ENCODE measurements at places on chromosomes 11 and 22. TPM values are rescaled to one million over a fixed set of nuclear protein-coding genes. Genes with fewer than 3 reads are reported as not detected.

DNA sequence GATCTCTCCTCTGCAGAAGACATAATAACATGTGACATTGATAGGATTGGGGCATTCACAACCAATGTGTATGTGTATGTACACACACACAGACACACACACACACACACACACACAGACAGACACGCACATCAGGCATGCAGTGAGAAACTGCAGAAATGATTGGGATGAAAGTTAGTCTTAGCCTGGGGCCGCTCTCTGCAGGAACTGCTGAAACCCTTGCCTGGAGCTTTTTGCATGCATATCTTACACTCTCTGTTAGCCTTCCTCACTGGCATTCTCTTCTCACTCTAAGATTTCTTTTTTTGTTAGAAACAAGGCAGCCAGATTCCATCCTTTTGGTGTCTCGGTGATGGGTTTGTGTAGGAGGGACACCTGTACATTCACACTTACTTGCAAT is 337.9 kb downstream of the NELL1 start:
- no peak overlapping the region for H3K4me3 ChIP-seq
- no peaks in the 10 kb centered on the region for H3K4me1 ChIP-seq
- no peak overlapping the region for H3K27ac ChIP-seq
- DNase-seq, result no peak
- no peaks in the 10 kb centered on the region for H3K36me3 ChIP-seq

DNA sequence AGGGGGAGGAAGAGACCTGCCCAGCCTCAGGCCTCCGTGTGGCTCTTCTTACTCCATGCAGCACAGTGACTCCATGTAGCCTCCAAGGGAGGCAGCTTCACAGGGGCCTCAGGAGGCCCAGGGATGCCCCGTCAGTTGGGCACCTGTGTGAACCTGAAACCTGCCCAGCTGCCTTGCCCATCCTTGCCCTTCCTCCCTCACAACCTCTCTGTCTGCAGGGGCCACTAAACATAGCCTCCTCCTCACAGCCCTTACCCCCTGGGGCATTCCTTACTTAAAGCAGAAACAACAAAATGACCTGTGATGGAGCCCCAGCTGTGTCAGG is 7.1 kb downstream of the LRRC32 start:
- peaks cover 5% of the 10 kb centered on the region for H3K36me3 ChIP-seq
- peaks cover 3% of the 10 kb centered on the region for H3K27me3 ChIP-seq
- no peak for DNase-seq
- H3K27ac ChIP-seq, result no peak overlapping the region
- H3K4me1 ChIP-seq, result no peaks in the 10 kb centered on the region

DNA sequence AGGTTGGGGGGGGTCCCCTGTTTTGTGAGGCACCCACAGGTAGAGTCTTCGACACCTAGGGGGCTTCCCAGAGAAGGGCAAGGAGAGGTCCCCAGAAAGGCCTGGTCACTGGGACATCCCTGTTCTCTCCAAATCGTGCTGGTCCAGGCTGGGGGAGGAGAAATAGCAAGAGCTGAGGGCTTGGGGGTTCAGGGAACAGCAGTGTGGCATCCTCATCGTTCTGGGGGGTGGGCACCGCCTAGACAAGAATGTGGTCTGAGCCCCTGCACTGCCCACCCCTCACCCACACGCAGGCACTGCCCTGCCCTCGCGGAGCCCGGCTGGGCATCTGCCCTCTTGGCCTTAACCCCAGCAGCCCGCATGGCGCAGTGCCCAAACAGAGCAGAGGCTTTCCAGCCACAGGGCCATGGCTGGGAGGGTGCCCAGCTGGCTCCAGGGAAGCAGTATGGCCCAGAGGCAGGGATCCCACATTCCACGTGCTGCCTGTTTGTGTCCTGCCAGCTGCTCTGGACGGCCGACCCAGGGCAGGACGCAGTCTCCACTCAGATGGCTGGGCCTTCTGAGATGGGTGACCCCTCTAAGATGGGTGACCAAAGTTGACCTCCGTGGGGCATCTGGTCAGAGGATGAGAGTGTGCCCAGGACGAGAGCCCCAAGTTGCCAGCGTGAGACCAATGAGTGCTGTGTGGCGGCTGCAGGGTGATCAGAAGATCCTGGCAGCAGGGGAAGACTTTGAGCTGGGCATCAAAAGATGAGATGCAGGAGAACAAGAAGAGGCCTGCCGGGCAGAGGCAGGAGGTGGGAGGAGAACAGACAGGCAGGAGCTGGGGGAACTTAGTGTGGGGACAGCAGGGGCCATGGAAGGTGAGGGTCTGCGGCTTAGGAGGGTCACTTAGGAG is 14.4 kb downstream of the SCARF2 start:
- H3K4me3 ChIP-seq, result no peak overlapping the region
- no peak for DNase-seq
- H3K4me1 ChIP-seq, result no peaks in the 10 kb centered on the region

- no peak overlapping the region for H3K4me3 ChIP-seq
- H3K27me3 ChIP-seq, result no peaks in the 10 kb centered on the region
- H3K36me3 ChIP-seq, result no peaks in the 10 kb centered on the region
- H3K27ac ChIP-seq, result no peak overlapping the region
- no peaks in the 10 kb centered on the region for H3K4me1 ChIP-seq
Observed at GRCh38 chr11:10164621-10165020, 129.4 kb downstream of the SBF2 start.

GRCh38 chr11:102868339-102868738 is 6.4 kb downstream of the MMP12 start:
- H3K27ac ChIP-seq, result no peak overlapping the region
- no peaks in the 10 kb centered on the region for H3K4me1 ChIP-seq
- H3K27me3 ChIP-seq, result no peaks in the 10 kb centered on the region
- H3K4me3 ChIP-seq, result no peak overlapping the region

- H3K27me3 ChIP-seq, result no peaks in the 10 kb centered on the region
- H3K4me3 ChIP-seq, result no peak overlapping the region
- peaks cover 40% of the 10 kb centered on the region for H3K36me3 ChIP-seq
- no peak for DNase-seq
- peaks cover 18% of the 10 kb centered on the region for H3K4me1 ChIP-seq
Observed at GRCh38 chr22:19115628-19116027, 6.6 kb downstream of the DGCR2 start.

DNA sequence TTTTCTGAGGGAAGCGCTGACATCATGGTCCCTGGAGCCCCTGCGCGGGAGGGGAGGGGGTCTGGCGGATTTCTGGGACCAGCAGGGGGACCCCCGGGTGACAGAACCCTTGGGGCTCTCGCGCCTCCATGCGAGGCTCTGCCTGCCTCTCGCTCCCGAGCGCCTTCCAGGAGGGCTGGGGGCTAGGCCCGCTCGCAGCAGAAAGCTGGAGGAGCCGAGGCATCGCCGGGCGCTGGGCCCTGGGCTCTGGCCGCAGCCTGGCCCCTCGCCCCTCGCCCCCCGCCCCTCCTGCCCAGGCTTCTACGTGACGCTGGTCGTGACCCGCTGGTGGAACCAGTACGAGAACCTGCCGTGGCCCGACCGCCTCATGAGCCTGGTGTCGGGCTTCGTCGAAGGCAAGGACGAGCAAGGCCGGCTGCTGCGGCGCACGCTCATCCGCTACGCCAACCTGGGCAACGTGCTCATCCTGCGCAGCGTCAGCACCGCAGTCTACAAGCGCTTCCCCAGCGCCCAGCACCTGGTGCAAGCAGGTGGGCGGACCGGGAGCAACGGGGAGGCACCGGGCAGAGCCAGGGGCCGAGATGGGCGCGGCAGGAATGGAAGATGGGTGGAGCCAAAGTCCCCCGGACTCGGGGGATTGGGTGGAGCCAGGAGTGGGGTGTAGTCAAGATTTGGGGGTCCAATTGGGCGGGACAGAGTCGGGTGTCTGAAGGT is 5.4 kb downstream of the BEST1 start:
- H3K27ac ChIP-seq, result no peak overlapping the region
- H3K4me1 ChIP-seq, result peaks cover 30% of the 10 kb centered on the region
- H3K36me3 ChIP-seq, result peaks cover 15% of the 10 kb centered on the region

GRCh38 chr22:37896939-37897338 is 9.2 kb upstream of the MICALL1 start:
- H3K27me3 ChIP-seq, result no peaks in the 10 kb centered on the region
- no peaks in the 10 kb centered on the region for H3K36me3 ChIP-seq
- H3K4me1 ChIP-seq, result peaks cover 47% of the 10 kb centered on the region
- H3K4me3 ChIP-seq, result no peak overlapping the region
- DNase-seq, result no peak
- H3K27ac ChIP-seq, result peak overlapping the region; percentile 74

- peak; percentile 63 for DNase-seq
- H3K27ac ChIP-seq, result no peak overlapping the region
- no peaks in the 10 kb centered on the region for H3K36me3 ChIP-seq
- peaks cover 16% of the 10 kb centered on the region for H3K4me1 ChIP-seq
Observed at GRCh38 chr11:554428-555226, 5.9 kb downstream of the LMNTD2 start.

DNA sequence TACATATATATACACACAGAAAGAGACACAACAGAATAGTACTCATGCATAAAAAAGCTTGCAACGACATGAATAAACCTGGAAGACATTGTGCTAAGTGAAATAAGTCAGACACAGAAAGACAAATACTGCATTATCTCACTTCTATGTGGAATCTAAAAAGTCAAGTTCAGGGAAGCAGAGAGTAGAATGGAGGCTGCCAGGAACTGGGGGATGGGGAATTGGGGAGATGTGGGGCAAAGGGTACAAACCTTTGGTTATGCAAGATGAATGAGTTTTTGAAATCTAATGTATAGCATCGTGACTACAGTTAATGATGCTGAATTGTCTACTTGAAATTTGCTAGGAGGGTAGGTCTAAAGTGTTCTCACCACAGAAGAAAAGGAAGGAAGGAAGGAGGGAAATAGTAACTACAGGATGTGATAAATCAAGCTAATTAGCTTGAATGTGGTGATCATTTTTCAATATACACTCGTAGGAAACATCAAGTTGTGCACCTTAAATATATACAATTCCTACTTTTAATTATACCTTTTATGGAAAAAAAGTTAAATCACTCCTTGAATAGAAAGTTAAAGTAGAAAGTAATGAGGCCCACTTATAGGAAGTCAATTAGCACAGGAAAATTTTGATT is 33.8 kb downstream of the MMP13 start:
- no peak overlapping the region for H3K27ac ChIP-seq
- no peak overlapping the region for H3K4me3 ChIP-seq
- DNase-seq, result no peak
- H3K36me3 ChIP-seq, result no peaks in the 10 kb centered on the region
- no peaks in the 10 kb centered on the region for H3K27me3 ChIP-seq

- DNase-seq, result no peak
- H3K27ac ChIP-seq, result no peak overlapping the region
- peaks cover 33% of the 10 kb centered on the region for H3K36me3 ChIP-seq
- no peak overlapping the region for H3K4me3 ChIP-seq
- H3K4me1 ChIP-seq, result no peaks in the 10 kb centered on the region
Observed at GRCh38 chr22:45203150-45203951, 37.3 kb downstream of the KIAA0930 start.

DNA sequence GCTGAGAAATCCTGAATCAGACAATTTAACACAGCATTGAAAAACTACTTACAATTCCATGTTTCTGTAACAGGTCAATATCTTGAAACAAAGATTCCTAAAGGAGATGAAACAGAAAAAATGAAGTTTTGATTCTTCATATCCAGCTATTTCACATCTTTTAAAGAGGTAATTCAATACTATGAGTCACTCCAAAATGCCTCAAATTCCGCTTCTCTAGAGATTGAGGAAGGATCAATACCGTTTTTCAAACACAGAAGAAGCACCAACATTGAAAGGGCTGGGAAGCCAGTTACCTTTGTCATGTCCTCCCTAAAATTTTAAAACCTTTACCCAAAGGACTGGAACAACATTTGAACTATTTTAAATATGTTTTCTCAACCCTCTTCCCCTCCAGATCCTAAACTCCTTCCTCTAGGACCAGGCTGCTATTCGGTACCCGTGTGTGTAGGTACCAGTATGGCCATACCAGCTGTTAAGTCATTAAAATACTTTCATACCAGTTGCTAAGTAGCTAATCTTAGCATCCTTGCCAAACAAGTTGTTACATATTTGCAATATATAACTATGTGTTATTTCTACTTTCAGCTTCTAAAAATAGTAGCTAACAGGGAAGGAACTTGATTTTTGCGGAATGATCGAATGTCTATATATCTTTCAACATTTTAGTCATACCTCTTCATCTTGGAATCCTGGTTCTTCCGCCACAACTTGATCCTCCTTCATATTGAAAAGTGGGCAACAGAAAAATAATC is 2.3 kb downstream of the DMC1 start:
- no peak overlapping the region for H3K4me3 ChIP-seq
- no peak overlapping the region for H3K27ac ChIP-seq
- no peaks in the 10 kb centered on the region for H3K36me3 ChIP-seq
- no peaks in the 10 kb centered on the region for H3K27me3 ChIP-seq
- H3K4me1 ChIP-seq, result peaks cover 5% of the 10 kb centered on the region

- no peak overlapping the region for H3K4me3 ChIP-seq
- H3K27ac ChIP-seq, result no peak overlapping the region
- no peaks in the 10 kb centered on the region for H3K27me3 ChIP-seq
- no peak for DNase-seq
- no peaks in the 10 kb centered on the region for H3K4me1 ChIP-seq
- H3K36me3 ChIP-seq, result no peaks in the 10 kb centered on the region
Observed at GRCh38 chr11:122154994-122155393, 39.0 kb upstream of the BLID start.

The SLC1A2 gene
- 0.49 TPM for polyA plus RNA-seq

The THY1 gene
- 44.4 TPM for polyA plus RNA-seq

The NPTXR gene
- polyA plus RNA-seq, result 9.8 TPM

The KRTAP5-11 gene
- polyA plus RNA-seq, result 0.19 TPM

The ASCL2 gene
- polyA plus RNA-seq, result 15.8 TPM

The LRRC55 gene
- polyA plus RNA-seq, result 2.5 TPM

Data from large intestine (tissue), 12 donors.